ENCODE measurements at places on chromosomes 12 and 14. TPM values are rescaled to one million over a fixed set of nuclear protein-coding genes. Genes with fewer than 3 reads are reported as not detected.

GRCh38 chr14:23627961-23628360, 8.2 kb upstream of the DHRS2 start:
- H3K27ac ChIP-seq: no peak overlapping the region
- peaks cover 9% of the 10 kb centered on the region for H3K36me3 ChIP-seq
- H3K4me3 ChIP-seq: no peak overlapping the region
- peaks cover 11% of the 10 kb centered on the region for H3K4me1 ChIP-seq
- no peak for DNase-seq

GRCh38 chr12:27119797-27120196, 37.4 kb upstream of the C12orf71 start:
- no peak overlapping the region for H3K27ac ChIP-seq
- H3K4me1 ChIP-seq: no peaks in the 10 kb centered on the region

- no peak for DNase-seq
- no peaks in the 10 kb centered on the region for H3K27me3 ChIP-seq
- no peaks in the 10 kb centered on the region for H3K36me3 ChIP-seq
- H3K27ac ChIP-seq: no peak overlapping the region
Observed at GRCh38 chr14:89377544-89377943, 39.5 kb downstream of the FOXN3 start.

DNA sequence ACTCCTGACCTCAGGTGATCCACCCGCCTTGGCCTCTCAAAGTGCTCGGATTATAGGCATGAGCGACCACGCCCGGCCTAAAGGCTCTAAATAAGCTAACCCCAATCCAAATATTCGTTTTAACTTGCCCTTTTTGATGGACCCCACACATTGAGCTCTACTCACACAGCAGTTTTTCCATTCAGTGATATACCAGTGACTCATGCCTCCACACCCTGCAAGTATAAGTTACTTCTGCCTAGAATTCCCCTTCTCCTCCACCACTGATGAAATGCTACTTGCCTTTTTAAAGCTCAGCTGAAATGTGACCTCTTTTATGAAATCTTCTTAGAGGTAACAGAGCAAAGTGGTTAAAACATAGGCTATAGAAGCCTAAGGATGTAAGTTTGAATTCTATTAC, 68.8 kb downstream of the EXOC5 start:
- no peaks in the 10 kb centered on the region for H3K4me1 ChIP-seq
- no peaks in the 10 kb centered on the region for H3K36me3 ChIP-seq
- H3K27ac ChIP-seq: no peak overlapping the region
- H3K27me3 ChIP-seq: no peaks in the 10 kb centered on the region

Gene NOVA1
- total RNA-seq: 3.4 TPM

Data from lower lobe of right lung (tissue), 2 donors.